Naive thymus-derived CD4-positive, alpha-beta T cell (primary cell): ENCODE measurements at places on chromosomes 1 and 21.

DNA sequence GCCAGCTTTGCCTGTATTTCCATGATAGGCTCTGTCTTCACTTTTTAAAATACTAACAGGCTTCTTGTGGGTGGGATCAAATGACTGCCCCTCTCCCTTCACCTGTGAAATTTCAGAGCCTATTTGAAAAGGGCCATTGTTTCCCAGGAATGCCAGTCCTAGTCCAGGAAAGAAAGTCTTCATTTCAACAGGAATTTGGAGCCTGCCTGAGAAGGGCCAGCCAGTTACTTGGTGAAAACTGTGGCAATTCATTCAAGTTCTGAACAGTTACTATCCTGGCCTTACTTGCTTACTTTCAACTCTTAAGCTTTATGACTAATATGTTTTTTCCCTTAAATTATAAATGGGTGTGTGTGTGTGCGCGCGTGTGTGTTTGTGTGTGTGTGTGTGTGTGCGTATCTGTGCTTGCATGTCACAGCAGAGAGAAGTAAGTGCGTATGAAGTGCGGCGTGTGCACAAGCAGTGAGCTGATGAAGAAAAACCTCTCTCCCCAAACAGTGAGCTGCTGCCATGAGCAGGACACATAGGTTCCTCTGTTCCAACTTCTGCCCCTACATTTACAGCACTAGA, 67.5 kb upstream of the RNPC3 start:
- DNase-seq: no peak

DNA sequence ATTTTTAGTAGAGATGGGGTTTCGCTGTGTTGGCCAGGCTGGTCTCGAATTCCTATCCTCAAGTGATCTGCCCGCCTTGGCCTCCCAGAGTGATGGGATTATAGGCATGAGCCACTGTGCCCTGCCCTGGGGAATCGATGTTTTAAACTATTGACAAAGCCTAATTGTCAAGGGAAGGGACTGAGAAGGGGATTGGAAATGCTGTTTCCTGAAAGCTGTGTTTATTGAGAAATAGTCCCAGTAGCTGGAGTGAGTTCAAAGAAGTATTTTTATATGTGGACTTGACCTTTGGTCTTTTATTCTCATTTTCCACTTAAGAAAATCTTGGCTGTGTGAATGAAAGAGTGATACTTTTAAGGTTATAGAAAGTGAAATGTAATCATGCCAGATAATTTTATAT, 47.5 kb downstream of the KIF1B start:
- no peak for DNase-seq

GRCh38 chr1:214005708-214006107, 17.9 kb downstream of the PROX1 start:
- no peak for DNase-seq

DNA sequence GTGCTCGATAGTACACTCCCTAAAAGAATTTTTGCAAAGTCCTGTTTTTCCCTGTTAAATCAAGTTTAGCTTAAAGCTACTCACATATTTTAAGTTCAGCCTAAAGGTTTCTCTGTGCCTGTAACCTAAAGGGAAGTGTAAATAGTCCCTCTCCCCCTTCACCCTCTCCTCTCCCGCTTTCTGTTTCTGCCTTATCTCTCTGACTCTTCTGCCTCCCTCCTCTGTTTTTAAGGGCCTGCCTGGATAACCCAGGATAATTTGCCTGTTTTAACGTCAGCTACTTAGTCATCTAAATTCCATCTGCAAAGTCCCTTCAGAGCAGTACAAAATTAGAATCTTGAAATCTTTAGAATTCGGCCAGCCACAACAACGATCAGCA, 92.6 kb downstream of the NID1 start:
- no peak for DNase-seq

DNA sequence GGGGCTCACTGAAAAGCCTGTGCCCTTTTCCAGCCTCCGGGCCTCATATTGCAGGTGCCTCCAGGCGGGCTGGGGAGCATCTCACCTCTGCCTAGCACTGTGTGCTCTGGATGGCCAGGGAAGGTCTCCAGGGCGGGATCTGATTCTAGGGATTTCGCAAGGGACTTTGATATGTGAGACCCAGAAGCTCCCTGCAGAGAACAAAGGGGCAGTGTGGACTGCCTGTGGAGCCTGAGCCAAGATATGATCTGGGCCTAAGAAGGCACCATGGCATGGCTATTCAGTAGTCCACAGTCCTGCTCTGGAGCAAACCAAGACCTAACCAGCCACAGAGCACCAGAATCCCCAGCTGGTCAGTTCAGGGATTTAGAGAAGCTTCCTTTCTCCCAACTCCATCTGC, 157.2 kb downstream of the ST6GALNAC5 start:
- DNase-seq: no peak

DNA sequence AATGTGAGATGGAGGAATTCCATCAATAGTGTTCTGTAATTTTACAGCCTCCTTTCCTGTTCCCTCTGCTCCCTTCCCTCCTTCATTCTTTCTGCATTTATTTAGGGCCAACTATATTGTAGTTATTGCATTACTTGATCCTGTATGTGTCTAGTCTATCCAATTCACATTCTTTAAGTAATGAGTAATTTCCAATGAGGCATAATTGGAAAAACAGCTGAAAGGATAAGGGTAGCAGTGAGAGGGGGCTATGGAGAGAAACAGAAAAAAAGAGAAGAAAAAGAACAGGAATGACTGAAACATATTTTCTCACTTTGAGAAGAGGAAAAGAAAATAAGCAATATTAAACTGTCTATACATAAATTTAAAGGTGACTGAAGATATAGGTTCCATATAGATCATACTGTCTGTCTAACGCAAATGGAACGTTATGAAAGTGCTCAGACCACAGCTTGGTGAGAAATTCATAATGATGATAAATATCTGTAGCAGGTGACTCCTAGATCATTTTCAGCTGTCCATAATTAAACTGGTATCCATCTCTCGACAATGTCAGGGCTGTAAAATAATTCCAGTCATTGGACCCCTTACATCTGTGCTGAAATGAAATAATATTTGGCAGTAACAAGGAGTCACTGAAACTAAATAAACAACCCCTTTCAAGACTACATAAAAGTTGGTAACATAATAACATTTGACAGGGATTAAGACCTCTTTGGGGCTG, 61.8 kb downstream of the SPAG17 start:
- DNase-seq: no peak

GRCh38 chr1:47252795-47253194, 20.8 kb upstream of the TAL1 start:
- no peak for DNase-seq

GRCh38 chr1:42978317-42979035, 19.8 kb upstream of the SLC2A1 start:
- no peak for DNase-seq

DNA sequence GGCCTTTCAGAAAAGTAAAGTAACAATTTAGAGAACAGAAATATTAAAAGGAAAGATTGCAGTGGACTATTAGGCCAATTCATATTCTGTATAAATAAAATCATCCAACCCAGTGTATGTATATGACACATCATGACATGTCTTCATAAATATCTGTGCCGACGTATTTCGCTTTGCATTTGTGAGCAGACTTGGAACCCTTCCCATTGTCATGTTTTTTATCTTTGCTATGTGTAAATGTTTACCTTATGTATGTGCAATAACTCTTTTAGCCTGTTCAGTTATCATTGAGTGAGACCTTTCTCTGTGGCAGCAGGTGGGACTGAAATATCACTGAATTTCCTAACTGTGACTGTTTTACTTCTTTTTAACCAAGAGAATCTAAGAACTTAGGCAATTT, 58.0 kb upstream of the FAM3B start:
- no peak for DNase-seq

GRCh38 chr1:90709535-90709934, 7.6 kb downstream of the BARHL2 start:
- no peak for DNase-seq

GRCh38 chr1:199157494-199157893, 518.7 kb downstream of the PTPRC start:
- DNase-seq: no peak

GRCh38 chr1:5904551-5904950, 87.7 kb downstream of the NPHP4 start:
- no peak for DNase-seq

GRCh38 chr1:15329104-15329820, 80.4 kb upstream of the EFHD2 start:
- no peak for DNase-seq

GRCh38 chr1:64437453-64437852, 32.5 kb upstream of the CACHD1 start:
- DNase-seq: no peak

GRCh38 chr1:201914456-201915235, 25.9 kb downstream of the SHISA4 start:
- DNase-seq: no peak

- no peak for DNase-seq
Measured at GRCh38 chr1:178374016-178374415, 122.7 kb downstream of the CLEC20A start.

DNA sequence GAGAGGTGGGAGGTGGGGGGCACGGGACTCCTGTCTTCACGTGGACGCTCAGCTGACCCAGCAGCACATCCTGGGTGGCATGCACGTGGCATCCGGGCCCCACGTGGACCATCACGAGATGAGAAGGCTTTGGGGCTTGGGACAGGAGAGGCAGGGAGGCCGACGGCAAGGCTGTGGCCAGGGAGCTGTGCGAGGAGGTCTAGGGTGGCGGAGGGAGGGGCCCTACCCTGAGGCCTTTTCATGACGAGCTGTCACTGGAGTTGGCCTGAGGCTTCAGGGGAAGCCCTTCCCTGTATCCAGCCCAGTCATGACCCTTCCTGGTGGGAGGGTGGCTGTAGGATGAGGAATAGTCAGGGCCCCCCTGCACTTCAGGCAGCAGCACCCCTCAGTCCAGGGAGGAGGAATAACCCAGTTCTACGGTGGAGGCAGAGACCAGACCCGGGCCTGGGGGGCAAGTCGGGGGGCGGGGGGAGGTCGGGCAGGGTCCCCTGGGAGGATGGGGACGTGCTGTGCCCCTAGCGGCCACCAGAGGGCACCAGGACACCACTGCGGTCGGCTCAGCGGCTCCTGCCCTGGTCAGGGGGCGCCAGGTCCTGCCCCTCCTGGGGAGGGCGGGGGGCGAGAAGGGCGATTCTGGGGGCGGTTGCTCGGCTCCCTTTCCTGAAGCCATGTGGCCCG, 2.0 kb upstream of the PERM1 start:
- peak; percentile 62 for DNase-seq

DNA sequence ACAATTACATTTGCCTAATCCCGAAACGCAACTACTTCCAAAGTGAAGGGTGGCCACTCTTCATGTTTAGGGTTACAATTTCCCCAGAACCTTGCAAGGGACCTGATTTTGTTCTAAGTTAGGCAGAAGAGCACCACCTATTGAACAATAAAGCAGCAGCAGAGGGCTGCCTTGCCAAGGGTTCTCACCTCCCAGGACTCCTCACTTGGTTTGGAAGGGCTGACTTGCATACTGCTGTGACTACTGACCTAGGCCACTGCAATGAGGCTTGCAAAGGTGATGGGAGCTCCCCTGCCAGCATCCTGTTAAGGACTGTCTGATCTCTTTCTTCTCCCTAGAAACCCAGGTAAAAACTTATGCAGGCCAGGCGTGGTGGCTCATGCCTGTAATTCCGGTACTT, 14.2 kb downstream of the MTOR start:
- no peak for DNase-seq

DNA sequence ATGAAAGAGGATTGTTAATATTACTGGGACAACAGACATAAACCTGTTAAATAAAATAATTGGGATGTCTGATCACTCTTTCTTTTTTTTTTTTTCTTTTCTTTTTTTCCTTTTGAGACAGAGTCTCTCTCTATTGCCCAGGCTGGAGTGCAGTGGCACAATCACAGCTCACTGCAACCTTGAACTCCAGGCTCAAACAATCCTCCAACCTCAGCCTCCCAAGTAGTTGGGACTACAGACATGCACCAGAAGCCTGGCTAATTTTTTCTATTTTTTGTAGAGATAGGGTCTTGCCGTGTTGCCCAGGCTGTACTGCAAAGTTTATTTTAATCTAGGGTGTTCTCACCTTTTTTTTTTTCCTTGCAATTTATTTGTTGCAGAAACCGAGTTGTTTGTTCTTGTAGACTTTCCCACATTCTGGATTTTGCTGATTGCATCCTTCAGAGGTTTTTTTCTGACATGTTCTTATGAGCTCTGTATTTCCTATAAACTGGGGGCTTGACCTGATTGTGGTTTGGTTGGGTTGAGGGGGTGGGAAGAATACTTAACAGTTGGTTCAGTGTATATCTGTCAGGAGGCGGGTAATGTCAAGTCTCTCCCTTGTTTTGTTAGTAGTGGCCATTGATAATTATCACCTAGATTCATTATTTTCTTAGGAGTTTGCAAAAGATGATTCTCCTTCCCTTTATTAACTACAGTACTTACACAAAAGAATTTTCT, 125.2 kb downstream of the MAST2 start:
- DNase-seq: no peak

GRCh38 chr1:226976276-226976977, 36.3 kb downstream of the COQ8A start:
- no peak for DNase-seq

DNA sequence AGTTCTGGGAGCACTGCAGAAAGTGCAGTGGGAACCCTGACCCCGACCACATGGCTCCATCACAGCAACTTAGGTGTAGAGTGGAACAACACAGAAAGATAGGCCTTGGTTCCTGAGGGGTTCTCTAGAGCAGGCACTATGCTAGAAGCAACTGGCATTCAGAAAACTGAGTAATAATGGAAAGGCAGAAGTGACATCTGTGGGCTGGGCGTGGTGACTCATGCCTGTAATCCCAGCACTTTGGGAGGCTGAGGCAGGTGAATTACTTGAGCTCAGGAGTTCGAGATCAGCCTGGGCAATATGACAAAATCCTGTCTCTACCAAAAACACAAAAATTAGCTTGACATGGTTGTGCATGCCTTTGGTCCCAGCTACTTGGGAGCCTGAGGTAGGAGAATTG, 5.3 kb downstream of the MRPS15 start:
- DNase-seq: peak; percentile 53

- no peak for DNase-seq
Measured at GRCh38 chr1:186215636-186216035, 159.4 kb downstream of the TPR start.

GRCh38 chr1:207245124-207245523, 76.4 kb upstream of the CD55 start:
- peak; percentile 3 for DNase-seq

- no peak for DNase-seq
Measured at GRCh38 chr21:15604413-15604812, 125.4 kb upstream of the USP25 start.

GRCh38 chr1:67162954-67163353, 3.3 kb upstream of the IL23R start:
- DNase-seq: no peak

- no peak for DNase-seq
Measured at GRCh38 chr1:214933375-214933774, 149.2 kb upstream of the KCNK2 start.

GRCh38 chr1:245062741-245063305, 92.0 kb upstream of the KIF26B start:
- no peak for DNase-seq

GRCh38 chr1:155278689-155279160, 1.5 kb downstream of the HCN3 start:
- DNase-seq: no peak

DNA sequence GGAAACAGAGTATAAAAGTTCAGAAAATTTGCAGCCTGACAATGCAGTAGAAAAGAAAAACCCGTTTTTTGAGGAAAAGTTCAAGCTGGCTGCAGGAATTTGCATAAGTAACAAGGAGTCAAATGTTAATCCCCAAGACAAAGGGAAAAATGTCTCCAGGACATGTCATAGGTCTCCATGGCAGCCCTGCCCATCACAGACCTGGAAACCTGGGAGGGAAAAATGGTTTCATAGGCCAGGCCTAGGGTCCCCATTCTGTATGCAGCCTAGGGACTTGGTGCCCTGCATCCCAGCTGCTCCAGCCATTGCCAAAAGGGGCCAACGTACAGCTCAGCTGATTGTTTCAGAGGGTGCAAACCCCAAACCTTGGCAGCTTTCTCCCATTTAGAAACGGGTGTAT, 3.6 kb upstream of the KCNT2 start:
- no peak for DNase-seq

- DNase-seq: no peak
Measured at GRCh38 chr1:26197301-26197700, 6.9 kb downstream of the CATSPER4 start.
